ENCODE measurements at places on chromosomes 16 and 17. TPM values are rescaled to one million over a fixed set of nuclear protein-coding genes. Genes with fewer than 3 reads are reported as not detected.
A peak's percentile ranks its signal among the peaks of the same experiment; 100 is the strongest.

- peak; percentile 8 for DNase-seq
Measured at GRCh38 chr16:56824331-56824730, 40.7 kb upstream of the SLC12A3 start.

- no peak for DNase-seq
Measured at GRCh38 chr16:72889616-72890582, 158.0 kb downstream of the ZFHX3 start.

GRCh38 chr17:32015245-32016013, 8.2 kb downstream of the LRRC37B start:
- DNase-seq = no peak

DNA sequence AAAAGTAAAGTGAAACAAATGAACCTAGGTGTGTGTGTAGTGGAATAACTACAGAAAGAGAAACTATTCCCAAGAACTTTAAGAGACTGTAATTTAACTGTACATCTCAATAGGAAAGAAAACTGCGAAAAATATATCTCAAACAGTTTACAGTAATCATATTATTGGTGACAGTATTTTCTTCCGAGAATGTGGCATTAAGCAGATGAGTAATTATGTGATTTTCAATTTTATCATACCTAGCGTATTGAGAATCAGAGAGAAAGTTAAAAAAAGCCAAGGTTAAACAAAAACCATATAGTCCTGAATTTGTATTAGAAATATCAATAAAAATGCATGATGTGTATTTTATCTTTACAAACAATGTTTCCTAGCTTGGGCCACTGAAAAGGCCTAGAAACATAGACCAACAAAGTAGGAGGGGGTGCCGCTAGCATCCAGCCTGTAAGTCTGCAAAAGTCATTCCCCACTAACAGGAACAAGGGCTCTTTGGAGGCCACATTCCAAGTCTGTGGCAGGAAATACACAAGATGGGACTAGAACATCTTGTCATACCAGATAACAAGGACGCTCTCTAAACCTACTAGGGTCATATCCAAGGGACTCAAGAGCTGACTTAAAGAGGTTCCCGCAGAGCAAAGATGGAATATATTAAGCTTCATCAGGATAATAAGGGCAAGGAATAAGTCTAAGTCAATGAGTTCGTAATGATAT, 20.5 kb downstream of the RNF157 start:
- no peak for DNase-seq

DNA sequence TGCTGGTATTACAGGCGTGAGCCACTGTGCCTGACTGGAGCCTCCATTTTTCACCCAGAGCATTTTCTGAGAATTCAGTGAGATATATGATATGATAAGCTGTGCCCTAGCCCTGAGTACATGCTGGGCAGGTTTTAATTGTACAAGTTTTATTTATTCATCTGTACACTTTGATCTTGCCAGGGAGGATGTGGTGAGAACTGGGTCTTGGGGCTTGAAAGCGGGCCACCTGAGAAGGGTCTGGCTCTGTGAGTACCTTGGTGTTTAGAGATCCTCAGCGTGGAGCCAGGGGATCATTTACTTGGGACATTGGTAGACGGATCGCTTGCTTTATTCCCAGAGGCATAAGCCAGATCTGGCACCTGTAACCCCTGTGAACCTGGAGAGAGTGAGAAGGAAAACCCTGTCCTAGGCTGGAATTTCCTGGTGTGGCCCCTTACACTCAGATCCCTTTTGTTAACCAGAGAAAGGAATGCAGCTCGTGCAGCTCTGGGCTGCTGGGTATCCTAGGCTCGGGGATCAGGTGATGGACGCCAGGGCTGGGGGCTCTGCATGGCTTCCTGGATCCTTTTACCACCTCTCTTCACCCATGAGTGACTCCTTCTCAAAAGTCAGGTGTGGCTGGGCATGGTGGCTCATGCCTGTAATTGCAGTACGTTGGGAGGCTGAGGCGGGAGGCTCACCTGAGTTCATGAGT, 91.9 kb downstream of the ABCC1 start:
- DNase-seq = no peak

GRCh38 chr16:7294020-7294419, 38.6 kb upstream of the RBFOX1 start:
- DNase-seq = no peak

GRCh38 chr16:23999663-24000062, 163.9 kb downstream of the PRKCB start:
- no peak for DNase-seq

- no peak for DNase-seq
Measured at GRCh38 chr17:44627513-44628242, 28.6 kb upstream of the MEIOC start.

- no peak for DNase-seq
Measured at GRCh38 chr17:27543958-27544349, 87.0 kb upstream of the LGALS9 start.

DNA sequence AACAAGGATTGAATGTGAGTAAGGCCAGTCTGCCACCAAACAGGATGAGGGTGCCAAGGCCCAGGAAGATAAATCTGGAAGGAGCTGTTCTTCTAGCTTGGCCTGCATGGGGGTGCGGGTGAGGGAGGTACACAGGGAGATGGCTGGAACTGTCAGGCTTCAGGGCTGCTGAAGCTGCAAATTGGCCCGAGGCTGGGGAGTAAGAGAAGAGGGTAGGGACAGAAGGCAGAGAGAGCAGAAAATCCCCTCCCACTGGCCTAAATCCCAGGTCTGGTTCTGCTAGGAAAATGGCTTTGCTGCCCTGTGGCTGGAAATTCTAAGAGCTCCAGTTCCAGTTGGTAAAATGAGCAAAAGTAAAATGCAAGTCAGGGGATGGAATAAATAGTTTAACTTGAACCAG, 87.9 kb downstream of the CCDC182 start:
- no peak for DNase-seq

GRCh38 chr17:83067718-83068261, 11.6 kb upstream of the METRNL start:
- no peak for DNase-seq

- no peak for DNase-seq
Measured at GRCh38 chr16:626787-627453, 3.9 kb upstream of the WFIKKN1 start.

- DNase-seq = no peak
Measured at GRCh38 chr17:81479175-81480071, 33.2 kb downstream of the ACTG1 start.

DNA sequence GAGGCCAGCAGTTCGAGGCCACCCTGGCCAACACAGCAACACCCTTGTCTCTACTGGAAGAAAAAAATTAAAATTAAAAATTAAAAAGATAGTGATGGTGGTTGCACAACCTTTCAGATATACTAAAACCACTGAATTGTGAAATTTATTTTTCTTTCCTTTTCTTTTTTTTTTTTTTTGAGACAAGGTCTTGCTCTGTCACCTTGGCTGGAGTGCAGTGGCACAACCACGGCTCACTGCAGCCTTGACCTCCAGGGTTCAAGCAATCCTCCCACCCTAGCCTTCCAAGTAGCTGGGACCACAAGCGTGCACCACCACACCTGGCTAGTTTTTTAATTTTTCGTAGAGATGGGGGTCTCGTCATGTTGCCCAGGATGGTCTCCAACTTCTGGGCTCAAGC, 254.4 kb downstream of the SLC39A11 start:
- DNase-seq = no peak

DNA sequence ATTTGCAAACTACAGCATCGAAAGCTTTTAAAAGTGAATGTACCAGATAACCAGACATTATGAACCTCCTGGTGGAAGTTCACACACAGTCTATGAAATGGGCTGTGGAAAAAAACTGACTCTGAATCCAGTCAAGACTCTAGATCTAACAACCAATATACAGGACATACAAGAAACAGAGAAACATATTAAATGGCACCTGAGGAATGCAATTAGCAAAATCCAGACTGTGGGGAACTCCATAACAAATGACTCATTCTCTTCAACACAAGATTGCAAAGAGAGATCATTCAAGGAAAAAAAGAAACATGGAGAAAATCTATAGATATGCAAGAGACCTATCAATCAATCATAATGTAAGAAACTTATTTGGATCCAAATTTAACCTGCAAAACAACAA, 119.0 kb downstream of the MYO1D start:
- DNase-seq = no peak

DNA sequence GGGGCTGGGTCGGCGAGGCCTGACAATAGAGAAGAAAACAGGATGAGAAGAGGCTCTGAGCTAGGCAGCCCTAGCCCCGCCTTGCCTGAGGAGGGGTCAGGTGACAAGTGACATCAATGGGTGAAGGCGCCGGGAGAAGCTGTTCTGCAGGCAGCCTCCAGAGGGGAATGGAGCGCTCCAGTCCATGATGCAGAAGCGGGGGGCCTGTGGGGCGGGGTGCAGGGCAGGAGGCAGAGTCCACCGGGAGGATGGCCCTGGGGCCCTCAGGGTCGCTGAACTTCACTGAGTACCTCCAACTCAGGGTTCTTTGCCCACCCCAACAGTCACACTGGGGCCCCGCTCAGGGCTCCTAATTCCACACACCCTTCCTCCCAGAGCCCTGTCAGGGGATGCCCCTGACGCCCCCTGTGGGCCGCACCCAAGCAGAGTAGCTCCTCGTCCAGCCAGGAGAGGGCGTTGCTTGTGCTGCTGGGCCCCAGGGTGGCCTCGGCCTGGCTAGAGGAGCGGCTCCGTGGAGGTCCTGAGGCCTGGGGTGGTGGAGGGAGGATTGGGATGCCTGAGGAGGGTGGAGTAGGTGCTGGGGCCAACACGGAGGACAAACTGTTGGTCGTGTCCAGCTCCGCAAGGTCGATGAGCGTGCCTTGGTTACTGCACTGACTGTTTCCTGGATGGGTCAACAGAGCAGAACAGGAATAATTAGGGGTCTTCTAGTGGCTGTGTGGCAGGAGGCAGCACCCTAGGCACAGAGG, 20.8 kb downstream of the GGA3 start:
- DNase-seq = peak; percentile 54

DNA sequence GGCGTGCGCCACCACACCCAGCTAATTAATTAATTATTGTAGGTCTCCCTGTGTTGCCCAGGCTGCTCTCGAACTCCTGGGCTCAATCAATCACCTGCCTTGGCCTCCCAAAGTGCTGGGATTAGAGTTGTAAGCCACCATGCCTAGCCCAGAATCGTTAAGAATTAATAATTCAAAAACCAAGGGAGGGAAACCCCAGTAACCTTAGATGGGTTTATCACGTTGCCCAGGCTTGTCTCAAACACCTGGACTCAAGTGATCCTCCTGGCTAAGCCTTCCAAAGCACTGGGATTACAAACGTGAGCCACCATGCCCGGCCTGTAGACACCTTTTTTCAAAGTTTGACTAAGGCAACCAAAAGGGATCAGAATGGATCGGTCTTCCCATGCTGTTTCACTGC, 21.6 kb downstream of the CD300LF start:
- DNase-seq = no peak

DNA sequence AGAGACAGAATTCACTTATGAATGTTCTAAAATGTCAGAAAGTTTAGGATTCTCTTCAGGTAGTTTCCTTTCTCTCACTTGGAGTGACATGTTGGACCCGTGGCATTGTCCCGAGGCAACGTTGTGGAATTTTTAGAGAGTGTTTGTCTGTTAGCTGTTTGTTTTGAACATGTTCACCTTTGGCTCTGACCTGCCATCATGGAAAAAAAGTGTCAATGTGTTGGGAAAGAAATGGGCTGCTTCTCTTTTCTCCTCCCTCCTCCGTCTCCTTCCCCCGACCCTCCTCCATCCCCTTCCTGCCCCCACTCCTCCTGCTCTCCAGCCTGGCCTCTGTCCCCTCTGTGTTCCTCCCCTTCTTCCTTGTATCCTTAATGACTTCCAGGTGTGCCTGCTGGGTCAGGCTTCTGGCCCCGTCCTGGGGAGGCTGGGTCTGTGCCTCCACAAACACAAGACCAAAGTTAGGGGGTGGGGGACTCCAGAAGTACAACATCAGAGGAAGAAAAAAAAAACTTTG, 463.1 kb downstream of the MAF start:
- DNase-seq = no peak

- no peak for DNase-seq
Measured at GRCh38 chr16:83928341-83929055, 24.5 kb upstream of the OSGIN1 start.

DNA sequence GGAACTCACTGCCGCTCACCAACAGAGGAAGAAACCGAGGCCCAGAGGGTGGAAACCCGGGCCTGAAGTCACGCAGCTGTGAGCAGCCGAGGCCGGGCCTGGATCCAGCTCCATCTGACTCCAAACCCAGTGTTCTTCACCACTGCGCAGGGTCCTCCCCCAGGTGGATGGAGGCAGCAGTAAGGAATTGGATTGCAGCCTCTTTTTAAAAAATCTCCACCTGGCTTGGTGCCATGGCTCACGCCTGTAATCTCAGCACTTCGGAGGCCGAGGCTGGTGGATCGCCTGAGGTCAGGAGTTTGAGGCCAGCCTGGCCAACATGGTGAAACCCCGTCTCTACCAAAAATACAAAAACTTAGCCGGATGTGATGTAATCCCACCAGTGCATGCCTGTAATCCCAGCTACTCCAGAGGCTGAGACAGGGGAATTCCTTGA, 177.2 kb downstream of the FOXL1 start:
- DNase-seq = no peak

GRCh38 chr16:56140645-56141044, 50.6 kb upstream of the GNAO1 start:
- DNase-seq = no peak

Gene CD300H
- 0.27 TPM for total RNA-seq

Gene GPRC5C
- 3.8 TPM for total RNA-seq

Gene TSPOAP1
- total RNA-seq = 16.7 TPM

Gene ABAT
- 7.5 TPM for total RNA-seq

Gene NEK8
- total RNA-seq = 12.4 TPM

Gene ABCC1
- 168 TPM for total RNA-seq
